ENCODE measurements at places on chromosomes 4 and X.

- DNase-seq = no peak
Observed at GRCh38 chr4:138838251-138838650, 177.3 kb upstream of the NOCT start.

DNA sequence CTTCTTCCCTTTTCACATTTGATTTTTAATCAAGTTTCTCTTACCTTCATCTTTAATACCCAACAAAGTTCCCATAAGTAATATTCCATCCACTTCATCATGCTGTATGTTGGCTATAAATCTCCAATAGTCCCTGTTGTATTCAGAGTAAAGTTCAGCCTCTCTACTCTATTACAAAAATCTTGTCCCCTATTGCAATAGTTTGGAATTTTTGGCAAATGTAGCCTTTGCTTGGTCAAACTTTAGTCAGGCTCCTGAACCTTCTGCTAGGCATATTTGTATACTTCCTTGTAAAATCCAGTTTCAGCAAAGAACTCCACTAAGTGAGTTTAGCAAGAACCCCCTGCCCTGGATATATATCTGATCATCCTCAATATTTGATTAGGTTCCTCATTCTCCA lies 54.0 kb upstream of the PACRGL start:
- no peak for DNase-seq

GRCh38 chr4:72084587-72085011 lies 52.8 kb downstream of the NPFFR2 start:
- no peak for DNase-seq

DNA sequence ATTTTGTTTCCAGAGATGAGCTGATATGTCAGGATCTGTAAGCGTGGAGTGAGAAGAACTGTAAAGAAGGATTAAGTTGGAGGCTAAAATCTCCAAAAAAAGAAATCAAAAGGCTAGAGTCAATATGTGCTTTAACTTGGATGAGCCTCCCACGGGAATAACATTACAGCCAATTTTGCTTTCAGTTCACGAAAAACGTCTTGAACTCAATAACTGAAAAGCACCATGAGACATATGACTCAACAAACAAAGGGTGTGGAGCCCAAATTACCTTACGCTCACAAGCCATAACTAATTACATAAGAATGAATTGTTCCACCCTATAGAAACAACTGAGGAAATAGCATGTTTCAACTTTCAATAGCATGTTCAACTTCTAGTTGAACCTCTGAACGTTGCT lies 22.3 kb downstream of the TMPRSS11D start:
- DNase-seq = no peak

- DNase-seq = no peak
Observed at GRCh38 chrX:87808576-87809243, 291.1 kb downstream of the KLHL4 start.

DNA sequence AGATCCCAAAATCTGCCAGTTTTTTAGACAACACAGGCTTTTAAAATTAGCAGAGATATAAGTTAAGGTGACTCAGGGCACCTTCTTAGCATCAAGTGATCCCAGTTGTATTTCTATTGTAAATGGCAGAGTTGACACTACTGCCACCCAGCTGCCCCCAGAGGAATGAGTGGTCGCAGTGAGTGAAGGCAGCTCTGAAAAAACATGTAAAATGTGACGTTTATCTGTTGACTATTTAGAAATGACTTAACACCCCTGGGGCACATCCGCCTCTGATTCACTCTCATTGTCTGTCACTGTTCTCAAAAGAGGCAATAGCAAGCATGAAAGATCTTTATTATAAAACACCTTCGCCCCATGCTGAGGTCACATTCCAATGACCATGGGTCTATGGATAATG lies 592.4 kb downstream of the ACTRT1 start:
- no peak for DNase-seq

DNA sequence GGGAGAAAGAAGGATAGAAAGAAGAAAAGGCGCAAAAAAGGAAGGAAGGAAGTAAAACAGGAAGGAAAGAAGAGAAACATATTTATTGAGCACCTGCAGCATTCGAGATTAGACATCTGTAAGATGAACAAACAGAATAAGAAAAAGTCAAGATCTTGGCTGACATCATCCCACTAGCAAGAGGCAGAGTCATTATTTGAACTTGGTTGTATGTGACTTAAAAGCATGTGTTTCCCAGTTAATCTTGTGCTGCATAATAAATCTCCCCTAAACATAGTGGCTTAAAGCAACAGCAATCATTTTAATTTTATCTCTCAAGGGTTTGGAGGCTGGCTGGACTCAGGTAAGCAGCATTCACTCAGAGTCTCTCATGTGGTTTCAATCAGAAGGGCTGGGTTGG lies 38.5 kb upstream of the COX7B2 start:
- DNase-seq = no peak

Measured in stimulated activated CD8-positive, alpha-beta memory T cell treated with anti-CD3 and anti-CD28 coated beads, Interleukin-15, amount 100 ng/mL, for 4 hours (primary cell).